ENCODE measurements at places on chromosomes 4 and X.

- DNase-seq, result no peak
These were observed 75.6 kb upstream of the BCOR start for GRCh38 chrX:40173143-40174000.

DNA sequence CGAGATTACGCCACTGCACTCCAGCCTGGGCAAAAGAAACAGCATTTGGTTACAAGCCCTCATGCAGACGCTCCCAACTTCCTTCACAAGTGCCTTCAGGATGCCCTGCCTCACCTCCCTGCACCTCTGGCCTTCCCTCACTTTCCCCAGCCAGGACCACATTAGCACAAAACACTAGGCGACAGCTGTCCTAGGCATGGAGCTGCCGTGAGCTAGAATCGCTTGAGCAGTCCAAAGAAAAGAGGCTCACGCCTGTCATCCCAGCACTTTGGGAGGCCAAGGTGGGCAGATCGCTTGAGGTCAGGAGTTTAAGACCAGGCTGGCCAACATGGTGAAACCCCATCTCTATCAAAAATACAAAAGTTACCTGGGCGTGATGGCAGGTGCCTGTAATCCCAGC, 15.8 kb downstream of the RNF212 start:
- DNase-seq, result no peak

GRCh38 chr4:55356991-55357461, 11.0 kb downstream of the SRD5A3 start:
- DNase-seq, result no peak

DNA sequence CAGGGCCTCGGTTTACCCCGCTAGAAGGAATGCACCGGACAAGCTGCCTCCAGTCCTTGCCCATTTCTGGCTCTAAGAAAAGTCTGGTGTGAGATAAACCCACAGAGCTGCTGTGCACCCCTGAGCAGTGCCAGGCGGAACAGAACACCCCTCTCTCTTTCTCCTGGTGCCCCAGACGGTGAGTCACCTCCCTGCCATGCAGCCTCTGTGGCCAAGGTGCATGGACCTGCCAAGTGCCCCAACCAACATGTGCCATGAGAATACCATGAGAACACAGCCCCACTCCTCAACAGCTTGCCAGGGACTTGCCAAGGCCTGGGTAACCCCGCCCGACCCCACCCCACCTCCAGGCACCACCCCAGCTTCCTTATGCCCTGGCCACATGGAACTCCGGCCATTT, 47.7 kb upstream of the MAN2B2 start:
- DNase-seq, result no peak

DNA sequence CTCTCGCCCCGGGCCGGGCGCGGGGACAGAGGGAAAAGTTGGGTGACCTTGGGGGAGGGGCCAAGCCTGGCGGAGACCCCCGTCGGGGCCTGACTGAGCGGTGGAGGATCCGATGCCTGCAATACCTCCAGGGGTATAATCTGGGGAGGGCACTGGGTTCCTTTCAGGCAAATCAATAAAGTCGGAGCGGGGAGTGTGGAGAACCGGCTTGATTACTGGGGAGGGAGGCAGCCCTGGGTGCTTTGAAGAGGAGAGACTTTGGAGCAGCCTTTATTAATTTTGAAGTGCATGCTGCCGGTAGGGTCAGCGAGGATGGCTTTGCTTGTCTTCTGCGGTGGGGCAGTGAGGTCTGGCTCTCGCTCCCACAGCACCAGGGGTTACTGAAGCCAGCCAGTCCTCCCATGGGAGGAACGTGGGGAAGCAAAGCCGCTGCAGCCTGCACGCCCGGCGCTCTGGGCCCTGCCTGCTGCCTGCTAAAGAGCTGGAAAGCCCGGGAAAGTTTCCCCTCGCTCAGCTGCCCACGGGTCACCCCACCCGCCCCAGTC, 403 bp upstream of the LGI2 start:
- no peak for DNase-seq

- no peak for DNase-seq
These were observed at the start of gene AFP for GRCh38 chr4:73435984-73436383. Gene AFP (plus strand): TSS chr4:73436221. CDS start chr4:73436263, 42 bp downstream.

DNA sequence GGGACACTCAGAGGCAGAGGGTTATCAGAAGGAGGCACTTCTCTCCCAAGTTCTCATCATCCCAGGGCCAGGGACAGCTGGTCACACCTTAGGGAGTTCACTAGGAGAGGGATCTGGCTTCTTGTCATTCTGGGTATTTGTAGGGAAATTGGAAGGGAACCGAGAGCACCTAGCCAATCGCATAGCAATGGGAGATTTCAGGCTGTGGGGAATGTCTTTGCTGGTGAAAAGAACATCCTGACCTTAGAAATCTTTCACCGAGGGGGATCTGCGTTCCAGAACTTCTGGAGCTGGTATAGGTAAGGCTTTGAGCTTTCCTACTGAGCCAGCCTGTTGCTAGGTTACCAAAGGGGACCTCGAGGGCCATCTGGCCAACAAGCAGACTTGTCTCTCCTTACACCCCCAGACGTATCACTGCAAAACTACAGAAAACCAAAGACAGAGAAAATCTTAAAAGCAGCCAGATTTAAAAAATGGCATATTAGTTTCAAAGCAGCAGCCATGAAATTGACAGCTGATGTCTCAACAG, 6.8 kb downstream of the HTT-AS start:
- DNase-seq, result no peak

DNA sequence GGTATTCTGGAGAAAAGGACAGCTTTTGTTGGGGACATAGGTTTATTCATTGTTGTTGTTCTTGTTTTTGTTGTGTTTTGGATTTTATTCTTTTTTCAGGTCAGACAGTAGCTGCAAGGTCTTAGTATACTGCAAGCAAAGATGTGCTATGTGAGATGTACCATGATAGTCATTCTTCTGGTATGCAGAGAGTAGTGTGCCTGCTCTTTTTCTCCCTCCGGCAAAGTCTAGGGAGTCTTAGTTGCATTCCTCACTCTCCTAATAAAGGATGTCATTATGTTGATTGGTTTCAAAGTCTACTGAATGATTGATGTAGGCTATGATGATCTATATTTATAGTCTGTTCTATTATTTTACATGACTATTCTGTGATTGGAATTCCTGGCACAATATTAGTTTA, 119.9 kb upstream of the POF1B start:
- DNase-seq, result no peak

DNA sequence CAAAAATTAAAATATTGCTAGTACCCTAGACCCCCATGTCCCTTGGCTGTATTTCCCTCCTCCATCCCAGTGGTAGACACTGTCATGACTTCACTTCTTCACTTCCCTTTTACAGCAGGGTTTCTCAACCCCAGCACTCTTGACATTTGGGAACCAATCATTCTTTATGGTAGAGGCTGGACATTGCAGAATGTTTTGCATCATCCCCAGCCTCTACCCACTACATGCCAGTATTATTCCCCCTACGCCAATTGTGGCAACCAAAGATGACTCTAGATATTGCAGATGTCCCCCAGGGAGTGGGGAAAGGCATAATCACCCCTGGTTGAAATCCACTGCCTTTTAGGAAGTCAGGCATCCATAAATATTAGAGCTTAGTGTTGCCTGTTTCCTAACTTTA, 138.6 kb downstream of the AMELX start:
- DNase-seq, result no peak

DNA sequence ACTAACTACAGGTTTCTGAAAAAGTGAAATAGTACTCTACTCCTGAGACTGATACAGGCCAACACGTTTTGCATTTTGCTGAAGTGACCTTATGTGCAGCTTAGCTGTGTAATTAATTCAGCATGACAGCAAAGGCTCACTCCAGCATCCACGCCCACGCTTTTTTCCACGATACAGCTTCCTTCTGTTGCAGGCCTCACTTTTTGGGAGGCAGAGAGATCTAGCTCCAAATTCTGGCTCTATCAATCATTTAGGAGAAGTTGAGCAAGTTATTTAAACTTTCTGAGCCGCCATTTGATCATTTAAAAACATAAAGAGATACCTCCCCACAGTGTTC, 160.3 kb downstream of the AFAP1 start:
- DNase-seq, result no peak

- DNase-seq, result no peak
These were observed 156.5 kb upstream of the ARHGAP24 start for GRCh38 chr4:85318415-85318814.

DNA sequence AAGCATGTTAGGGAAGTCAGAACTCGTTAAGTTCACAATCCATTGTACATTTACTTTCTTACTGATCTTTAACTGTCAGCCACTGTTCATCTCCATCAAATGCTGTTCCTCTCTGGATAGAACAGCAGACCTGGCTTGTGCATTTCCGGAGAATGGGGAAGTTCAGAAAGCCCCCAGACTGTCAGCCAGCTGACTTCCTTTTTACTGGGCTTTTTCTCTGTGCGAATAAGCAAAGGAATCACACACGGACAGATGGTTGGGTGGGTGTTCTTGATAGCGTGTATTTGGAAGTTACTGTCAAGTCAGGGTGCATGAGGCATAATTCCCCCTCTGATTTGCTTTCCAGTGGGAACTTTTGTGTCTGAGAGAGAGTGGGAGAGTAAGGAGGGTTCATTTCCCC, 56.8 kb downstream of the TSPAN7 start:
- no peak for DNase-seq

DNA sequence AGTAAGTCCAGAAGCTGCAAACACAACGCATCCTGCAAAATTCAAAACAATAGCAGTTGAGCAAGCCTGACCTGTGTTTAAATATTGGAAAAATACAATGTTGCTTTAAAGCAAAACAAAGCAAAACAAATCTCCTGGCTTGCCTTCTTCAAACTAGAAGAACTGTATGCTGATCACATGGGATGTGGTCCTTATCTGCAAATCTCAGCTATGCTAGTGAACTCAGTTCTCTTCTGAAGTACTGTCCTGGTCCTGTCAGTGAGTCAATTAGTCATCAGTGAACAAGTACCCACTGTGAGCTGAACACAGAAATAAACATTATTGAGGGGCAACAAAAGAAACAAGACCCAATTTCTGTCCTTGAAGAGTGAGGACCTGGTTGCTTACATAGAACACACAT, 522.5 kb downstream of the SMARCA1 start:
- no peak for DNase-seq

- no peak for DNase-seq
These were observed 1.1 kb downstream of the RPS6KA6 start for GRCh38 chrX:84186603-84187532.

DNA sequence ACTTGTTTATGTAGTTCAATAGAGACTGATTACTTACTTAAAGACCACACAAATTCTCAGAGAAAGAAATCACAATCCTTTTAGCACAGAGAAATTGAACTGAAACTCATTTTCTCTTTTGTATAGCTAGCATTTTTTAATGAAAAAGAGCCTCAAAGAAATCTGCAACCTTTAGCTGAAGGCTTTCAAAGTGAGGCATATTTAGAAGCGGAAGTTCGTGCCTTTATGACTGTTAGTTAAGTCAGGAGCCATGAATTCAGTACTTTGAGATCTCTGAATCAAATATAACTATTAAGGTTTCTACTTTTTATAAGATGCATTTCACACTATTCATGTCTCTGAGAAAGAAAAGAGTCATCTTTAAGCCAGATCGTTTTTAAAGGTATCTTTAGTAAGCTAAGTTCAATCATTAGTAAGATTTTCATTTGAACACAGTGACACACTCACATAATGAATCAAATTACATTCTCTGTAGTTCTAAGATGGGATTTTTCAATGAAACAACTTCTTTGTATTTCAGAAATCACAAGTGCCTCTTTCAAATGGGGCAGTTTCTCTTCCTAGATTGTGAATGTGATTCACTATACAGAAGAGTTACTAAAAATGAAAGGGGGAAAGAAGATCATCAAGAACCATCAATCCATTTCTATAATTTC, 61.4 kb downstream of the SMARCA1 start:
- no peak for DNase-seq

DNA sequence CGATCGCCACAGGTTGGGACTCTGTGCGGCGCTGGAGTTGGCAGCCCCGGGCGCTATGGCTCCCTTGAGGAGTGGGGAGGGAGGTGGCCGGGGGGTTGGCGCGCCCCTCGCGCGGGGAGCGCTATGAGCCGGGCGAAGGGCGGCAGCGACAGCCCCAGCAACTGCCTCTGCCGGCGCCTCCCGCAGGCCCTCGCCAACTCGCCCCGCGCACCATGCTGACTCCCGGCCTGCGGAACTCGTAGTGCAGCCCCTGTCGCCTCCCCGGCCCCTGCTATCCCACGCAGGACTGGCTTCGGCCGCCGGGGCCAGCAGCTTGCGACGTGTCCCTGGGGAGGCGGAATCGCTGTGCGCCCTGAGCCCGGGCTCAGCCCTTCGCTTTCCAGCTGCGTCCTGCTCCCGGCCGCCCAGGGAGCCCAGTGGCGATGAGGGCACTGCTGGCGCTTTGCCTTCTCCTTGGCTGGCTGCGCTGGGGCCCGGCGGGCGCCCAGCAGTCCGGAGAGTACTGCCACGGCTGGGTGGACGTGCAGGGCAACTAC, 415 bp downstream of the SHISA3 start:
- no peak for DNase-seq

DNA sequence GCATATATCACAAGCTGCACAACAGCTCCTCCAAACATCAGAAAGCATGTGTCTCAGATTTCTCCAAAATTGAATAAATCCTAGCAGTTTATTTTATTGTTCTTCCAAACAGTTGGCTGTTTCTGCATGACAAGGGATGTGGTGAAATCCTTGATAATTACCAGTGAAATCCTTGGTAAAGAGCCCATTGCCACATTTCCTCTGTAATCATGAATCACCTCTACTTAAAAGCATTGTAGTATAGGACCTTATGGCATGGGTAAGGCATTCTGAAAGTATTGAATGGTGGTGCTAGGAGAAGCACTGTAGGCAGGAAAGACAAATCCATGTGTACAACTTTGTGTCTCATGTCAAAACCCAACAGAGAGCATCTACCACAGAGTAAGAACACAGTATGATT, 135.8 kb upstream of the NDST3 start:
- no peak for DNase-seq

- DNase-seq, result no peak
These were observed 75.2 kb downstream of the PAQR3 start for GRCh38 chr4:78863991-78864390.

DNA sequence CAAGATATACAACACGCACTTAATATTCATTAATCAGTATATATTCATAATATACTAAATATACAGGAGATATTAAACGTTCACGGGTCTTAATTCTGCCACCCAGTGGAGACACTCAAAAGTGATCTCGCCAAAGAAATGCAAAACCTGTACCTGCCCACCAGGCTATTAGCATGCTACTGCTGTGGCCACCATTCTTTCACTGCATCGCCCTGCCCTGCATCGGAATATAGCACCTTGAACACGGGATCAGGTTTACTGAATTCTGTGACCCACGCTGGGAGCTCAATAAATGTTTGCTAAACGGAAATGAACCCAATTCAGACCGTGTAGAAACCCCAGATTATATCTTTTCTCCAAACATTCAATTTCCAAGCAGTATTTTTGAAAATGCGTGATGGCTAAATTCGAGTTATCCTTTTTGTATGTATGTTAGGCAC, 840 bp upstream of the CLCN3 start:
- no peak for DNase-seq

- no peak for DNase-seq
These were observed 70.1 kb upstream of the SH3RF1 start for GRCh38 chr4:169340834-169341233.

- no peak for DNase-seq
These were observed 8.1 kb upstream of the HSD17B13 start for GRCh38 chr4:87330761-87331160.

DNA sequence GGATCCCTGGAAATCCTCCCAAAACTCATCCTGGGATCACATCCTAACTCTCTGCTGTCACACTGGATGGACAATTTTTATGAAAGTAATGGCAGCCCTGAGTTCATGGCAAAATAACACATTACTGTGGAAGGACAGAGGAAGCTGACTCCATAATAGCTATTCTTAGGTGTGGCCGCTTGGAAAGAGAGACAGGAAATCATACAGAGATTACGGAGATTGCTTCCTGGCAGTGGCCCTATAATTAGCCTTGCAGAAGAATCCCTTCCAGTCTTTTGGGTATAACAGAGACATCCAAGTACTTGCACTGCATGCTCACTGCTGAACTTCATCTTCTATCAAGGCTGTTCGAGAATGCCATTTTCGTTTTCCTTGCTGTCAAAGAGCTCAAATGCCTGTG, 133.1 kb upstream of the VCX start:
- DNase-seq, result no peak

All from AG09319 (cell line).